ENCODE measurements at places on chromosomes 2 and 18.

- DNase-seq: peak; percentile 3
These were observed 218.3 kb upstream of the RND3 start for GRCh38 chr2:150705767-150706166.

GRCh38 chr18:1668279-1668678 is 763.6 kb downstream of the ADCYAP1 start:
- DNase-seq: no peak

DNA sequence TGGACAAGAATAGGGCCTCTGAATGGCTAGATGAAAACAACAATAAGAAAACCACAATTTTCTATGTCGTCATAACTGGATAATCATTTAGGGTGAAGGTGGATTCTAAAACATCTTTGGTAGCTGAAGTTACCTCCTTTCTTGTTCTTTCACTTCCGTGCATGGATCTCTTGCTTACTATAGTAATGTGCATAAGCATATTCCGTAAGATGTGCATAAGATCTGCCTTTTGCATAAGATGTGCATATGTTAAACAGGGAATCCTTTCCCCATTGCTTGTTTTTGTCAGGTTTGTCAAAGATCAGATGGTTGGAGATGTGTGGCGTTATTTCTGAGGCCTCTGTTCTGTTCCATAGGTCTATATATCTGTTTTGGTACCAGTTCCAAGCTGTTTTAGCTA is 353.6 kb downstream of the MTX2 start:
- DNase-seq: no peak

- peak; percentile 5 for DNase-seq
These were observed 8.7 kb upstream of the CCL20 start for GRCh38 chr2:227804975-227805374.

DNA sequence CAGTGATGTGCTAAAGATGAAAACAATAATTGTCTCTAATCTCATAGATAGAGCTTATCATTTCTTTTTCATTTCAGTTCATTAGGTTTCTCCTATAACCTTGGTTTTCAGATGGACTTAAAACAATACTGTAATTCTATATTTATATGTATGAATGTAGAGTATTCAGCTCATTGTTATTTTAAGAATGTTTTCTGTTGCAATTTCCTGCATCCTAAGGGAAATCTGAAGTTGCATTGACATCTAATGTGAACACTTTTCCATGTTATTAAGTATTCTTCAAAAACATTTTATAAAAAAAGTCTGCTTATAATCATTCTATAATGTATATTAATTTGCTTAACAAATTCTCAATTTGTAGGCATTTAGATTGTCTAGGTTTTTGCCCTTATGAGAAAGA is 288.9 kb downstream of the XIRP2 start:
- peak; percentile 62 for DNase-seq

DNA sequence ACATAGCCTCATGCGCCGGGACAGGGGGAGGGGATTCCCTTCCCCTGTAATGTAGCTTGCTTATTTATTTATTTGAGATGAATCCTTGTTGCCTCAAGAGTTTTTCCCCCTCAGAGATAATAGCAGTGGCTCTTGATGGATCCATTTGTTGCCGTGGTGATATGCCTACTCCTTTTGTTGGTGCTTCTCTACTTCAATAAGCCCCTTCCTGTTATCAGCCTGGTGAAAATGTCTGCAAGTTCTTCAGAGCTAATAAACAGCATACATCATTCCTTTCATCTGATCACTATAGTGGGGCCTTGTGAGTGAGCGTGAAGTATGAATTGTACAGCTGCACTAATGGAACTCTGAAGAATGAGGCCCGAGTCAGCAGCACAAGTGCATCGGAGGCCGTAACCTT is 19.4 kb downstream of the FZD5 start:
- no peak for DNase-seq

DNA sequence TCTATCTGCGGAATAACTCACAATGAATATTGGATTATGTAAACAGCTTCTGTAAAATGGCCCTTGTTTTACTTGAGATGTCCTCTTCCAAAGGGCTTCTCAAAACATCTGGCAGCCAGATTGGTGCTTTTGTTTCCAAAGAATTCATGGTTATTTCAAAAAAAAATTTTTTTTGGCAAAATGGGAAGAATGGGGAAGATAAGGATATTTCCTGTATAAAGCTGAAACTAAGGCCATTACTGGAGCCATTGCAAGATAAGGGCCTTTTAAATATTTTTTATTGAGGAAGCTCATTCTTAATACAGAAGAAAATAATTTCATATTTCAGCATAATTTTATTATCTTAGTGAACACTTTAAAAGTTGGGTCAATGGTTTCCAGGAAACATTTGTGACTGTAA is 259.1 kb downstream of the GALNT13 start:
- no peak for DNase-seq

GRCh38 chr18:66438711-66439536 is 165.0 kb downstream of the CDH19 start:
- no peak for DNase-seq

Measured in EH (cell line).